ENCODE measurements at places on chromosomes 13 and 19. TPM values are rescaled to one million over a fixed set of nuclear protein-coding genes. Genes with fewer than 3 reads are reported as not detected.

The C1QTNF9 gene
- 0.76 TPM for polyA plus RNA-seq

GRCh38 chr19:18939163-18939562, 1.9 kb downstream of the HOMER3 start:
- DNase-seq: no peak

DNA sequence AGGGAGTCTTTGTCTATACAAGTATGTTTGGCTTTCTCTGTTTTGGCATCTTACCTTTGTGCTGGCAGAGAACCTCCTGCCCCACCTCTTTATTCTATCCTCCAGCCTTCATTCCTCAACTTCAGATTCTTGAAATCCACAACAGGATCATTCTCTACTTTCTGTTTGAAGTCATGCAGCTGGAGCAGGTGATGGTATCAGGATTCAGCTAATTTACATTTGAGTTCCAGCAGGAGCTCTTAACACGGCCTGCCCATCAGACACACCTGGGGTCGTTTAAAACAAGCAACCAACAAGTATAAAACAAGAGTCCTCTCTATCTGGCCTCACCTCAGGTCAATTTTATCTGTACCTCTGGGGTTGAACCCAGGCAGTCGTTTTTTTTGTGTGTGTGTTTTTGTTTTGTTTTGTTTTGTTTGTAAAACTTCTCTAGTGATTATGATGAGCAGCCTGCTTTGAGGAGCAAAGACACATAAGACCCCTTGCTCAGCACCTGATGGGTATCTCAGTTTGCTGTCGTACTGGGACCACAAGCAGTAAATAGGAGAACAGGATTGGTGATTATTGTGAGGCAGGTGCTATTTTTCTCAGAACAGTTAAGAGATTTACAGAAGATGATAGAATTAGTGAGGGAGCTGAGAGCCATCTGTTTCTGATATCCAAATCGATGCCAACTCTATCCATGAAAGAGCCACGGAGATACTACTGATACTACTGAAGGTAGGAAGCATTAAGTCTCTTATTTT, 78.4 kb downstream of the GPC6 start:
- DNase-seq: no peak

DNA sequence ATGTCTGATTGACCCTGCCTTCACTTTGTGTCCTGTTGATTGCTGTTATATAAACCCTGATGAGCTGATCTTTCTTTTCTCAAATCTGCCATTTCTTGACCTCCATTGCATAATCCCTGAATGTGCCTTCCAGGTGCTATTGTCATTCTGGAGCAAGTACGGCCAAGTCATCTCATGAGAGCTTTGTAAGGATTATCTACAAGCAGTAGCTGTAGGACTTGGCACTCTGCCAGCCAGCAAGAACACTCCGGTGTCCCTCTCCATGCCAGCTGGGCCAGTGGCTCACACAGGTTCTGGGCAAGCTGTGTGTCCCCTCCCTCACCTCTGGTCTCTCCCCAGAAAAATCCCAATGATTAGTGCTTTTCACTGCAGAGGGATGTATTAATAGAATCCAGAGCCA, 348.1 kb downstream of the FOXO1 start:
- DNase-seq: no peak

DNA sequence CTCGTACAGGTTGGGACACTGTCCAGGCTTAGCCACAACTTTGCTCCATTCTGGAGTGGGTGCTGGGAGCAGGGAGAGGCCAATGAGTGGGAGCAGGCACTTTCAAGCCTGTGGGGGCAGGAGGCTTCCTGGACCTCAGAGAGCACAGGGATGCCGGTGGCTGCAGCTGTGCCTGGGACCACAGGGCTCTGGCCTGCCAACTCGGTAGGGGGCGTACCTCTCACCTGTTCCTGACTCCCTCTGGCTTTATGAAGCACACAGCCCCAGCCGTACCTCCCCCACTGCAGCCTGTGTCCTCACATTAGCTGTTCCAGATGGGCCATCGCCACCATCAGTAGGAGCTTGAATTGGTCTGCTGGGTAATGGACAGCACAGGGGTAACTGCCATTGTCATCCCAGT, 278.7 kb upstream of the KLHL1 start:
- no peak for DNase-seq

All from urinary bladder (tissue), 4 donors.